ENCODE measurements at places on chromosomes 12 and 14.

GRCh38 chr12:79690638-79691510 is at the start of gene PAWR:
Gene PAWR (minus strand): TSS chr12:79690964. CDS start chr12:79690244, 720 bp downstream.
- peak; percentile 42 for DNase-seq

GRCh38 chr14:101870273-101870939 is 94.0 kb upstream of the DYNC1H1 start:
- no peak for DNase-seq

DNA sequence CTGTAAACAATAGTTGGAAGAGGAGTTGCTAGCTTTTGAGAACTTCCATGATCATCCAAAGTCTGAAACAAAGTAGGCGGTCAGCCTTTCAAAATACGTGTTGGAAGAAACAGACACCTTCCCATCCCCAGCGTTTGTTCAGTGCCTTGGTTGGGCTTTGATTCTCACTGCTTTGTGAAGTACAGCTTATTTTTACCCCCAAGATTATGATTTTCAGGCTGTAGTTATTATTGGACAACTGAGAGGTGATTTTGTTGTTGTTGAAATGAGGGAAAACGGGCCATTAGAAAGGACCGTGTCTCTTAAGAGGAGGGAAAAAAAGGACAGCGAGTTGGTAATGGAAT is 921 bp upstream of the CEP83 start:
- DNase-seq = no peak

GRCh38 chr14:44286201-44286600 is 220.9 kb downstream of the FSCB start:
- DNase-seq = no peak

GRCh38 chr14:58876608-58877007 is 238.8 kb downstream of the DACT1 start:
- DNase-seq = no peak

DNA sequence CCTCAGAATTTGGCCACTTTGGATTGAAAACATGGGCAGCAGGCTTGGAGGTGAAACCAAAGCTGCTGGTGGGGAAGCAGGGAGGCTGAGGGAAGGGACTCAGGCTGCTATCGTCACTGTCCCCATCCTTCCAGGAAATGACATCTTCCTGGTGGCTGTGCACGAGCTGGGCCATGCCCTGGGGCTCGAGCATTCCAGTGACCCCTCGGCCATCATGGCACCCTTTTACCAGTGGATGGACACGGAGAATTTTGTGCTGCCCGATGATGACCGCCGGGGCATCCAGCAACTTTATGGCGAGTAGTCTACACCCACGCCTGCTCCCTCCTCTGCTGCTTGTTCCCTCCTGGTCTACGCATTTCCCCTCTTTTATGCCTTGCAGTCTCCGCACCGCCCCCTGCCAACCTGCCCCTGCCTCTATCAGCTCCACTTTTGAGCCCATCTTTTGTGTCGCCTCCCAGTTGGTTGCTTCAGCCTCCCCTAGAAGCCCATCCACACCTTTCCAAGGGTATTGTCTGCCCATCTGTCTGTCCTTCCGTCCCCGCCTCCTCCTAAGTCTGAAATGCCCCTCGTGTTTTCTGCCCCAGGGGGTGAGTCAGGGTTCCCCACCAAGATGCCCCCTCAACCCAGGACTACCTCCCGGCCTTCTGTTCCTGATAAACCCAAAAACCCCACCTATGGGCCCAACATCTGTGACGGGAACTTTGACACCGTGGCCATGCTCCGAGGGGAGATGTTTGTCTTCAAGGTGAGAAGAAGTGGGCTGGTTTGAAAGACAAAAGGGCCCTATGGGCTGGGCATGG is 6.9 kb downstream of the MMP14 start:
- no peak for DNase-seq

GRCh38 chr12:52214421-52214802 is 18.6 kb upstream of the KRT7 start:
- DNase-seq = no peak

Measured in NCI-H524 treated with DMSO at 0.1 percent for 48 hours (cell line).